Cardiac atrium fibroblast (primary cell): ENCODE measurements at places on chromosomes 16 and 17. TPM values are rescaled to one million over a fixed set of nuclear protein-coding genes. Genes with fewer than 3 reads are reported as not detected.

The GAST gene
- not detected in 2 replicates for total RNA-seq

The CD300H gene
- not detected in 2 replicates for total RNA-seq

The ABCC11 gene
- total RNA-seq = not detected in 2 replicates

The SDR42E2 gene
- total RNA-seq = under 0.01 TPM in 1 of 2 replicates, not detected in the other

The SLC13A2 gene
- total RNA-seq = not detected in 2 replicates

The GP1BA gene
- not detected in 2 replicates for total RNA-seq

The OSGIN1 gene
- 4.0 and 5.3 TPM in 2 replicates for total RNA-seq

The POLR3K gene
- 4.2 and 6.3 TPM in 2 replicates for total RNA-seq

The TBC1D3H gene
- total RNA-seq = not detected in 2 replicates

The KCNJ16 gene
- total RNA-seq = not detected in 2 replicates

The CCL17 gene
- not detected in 2 replicates for total RNA-seq

The SOCS3 gene
- total RNA-seq = 94.0 and 123 TPM in 2 replicates

The CAVIN1 gene
- total RNA-seq = 781 and 918 TPM in 2 replicates

The KRT25 gene
- not detected in 2 replicates for total RNA-seq

The WFDC1 gene
- total RNA-seq = 1.5 and 2.7 TPM in 2 replicates

The SMIM36 gene
- total RNA-seq = not detected in 2 replicates

The C16orf89 gene
- 1.5 and 5.1 TPM in 2 replicates for total RNA-seq

The NPIPA5 gene
- total RNA-seq = 3.4 and 16.4 TPM in 2 replicates

The ACSM3 gene
- 0.90 and 1.6 TPM in 2 replicates for total RNA-seq

The CTRB2 gene
- total RNA-seq = not detected in 2 replicates

The TMEM186 gene
- 2.7 and 5.2 TPM in 2 replicates for total RNA-seq

The NUPR1 gene
- total RNA-seq = 19.1 and 57.4 TPM in 2 replicates

The SECTM1 gene
- 18.4 and 25.6 TPM in 2 replicates for total RNA-seq

The KCTD11 gene
- 14.9 and 20.6 TPM in 2 replicates for total RNA-seq

The TRPV3 gene
- total RNA-seq = 0.32 and 9.2 TPM in 2 replicates

The TBC1D3C gene
- 0.54 TPM in 1 of 2 replicates, not detected in the other for total RNA-seq

The OR1A1 gene
- not detected in 2 replicates for total RNA-seq

The C17orf67 gene
- 0.16 TPM in 1 of 2 replicates, not detected in the other for total RNA-seq

The MRPS23 gene
- total RNA-seq = 14.9 and 22.2 TPM in 2 replicates

The TMC6 gene
- total RNA-seq = 12.2 and 43.7 TPM in 2 replicates

The INCA1 gene
- 0.54 TPM in 1 of 2 replicates, not detected in the other for total RNA-seq

The HDAC5 gene
- total RNA-seq = 21.1 and 24.4 TPM in 2 replicates

The ATP2A1 gene
- under 0.01 TPM in 1 of 2 replicates, not detected in the other for total RNA-seq

The HASPIN gene
- 1.3 and 1.5 TPM in 2 replicates for total RNA-seq

The ANKRD11 gene
- 50.0 and 55.1 TPM in 2 replicates for total RNA-seq

The RAB37 gene
- 1.1 and 5.8 TPM in 2 replicates for total RNA-seq

The ZCCHC14 gene
- total RNA-seq = 5.1 and 5.7 TPM in 2 replicates

The KRT27 gene
- not detected in 2 replicates for total RNA-seq

The JPH3 gene
- total RNA-seq = not detected in 2 replicates

The KRT15 gene
- total RNA-seq = 9.6 TPM in 1 of 2 replicates, not detected in the other

The KCNH4 gene
- not detected in 2 replicates for total RNA-seq

The RHBDL1 gene
- 2.9 TPM in 1 of 2 replicates, not detected in the other for total RNA-seq

The MPP2 gene
- 5.2 and 10.3 TPM in 2 replicates for total RNA-seq

The VTN gene
- 8.1 and 52.8 TPM in 2 replicates for total RNA-seq

The KRTAP1-1 gene
- total RNA-seq = not detected in 2 replicates

The SOX15 gene
- not detected in 2 replicates for total RNA-seq

The IL17C gene
- total RNA-seq = not detected in 2 replicates

The LRRC37B gene
- total RNA-seq = 4.9 and 7.1 TPM in 2 replicates

The PROCA1 gene
- under 0.01 TPM in 1 of 2 replicates, not detected in the other for total RNA-seq

The PIPOX gene
- total RNA-seq = not detected in 2 replicates

The ITGB4 gene
- total RNA-seq = 0.16 and 0.18 TPM in 2 replicates

The C16orf92 gene
- not detected in 2 replicates for total RNA-seq

The CDRT15L2 gene
- not detected in 2 replicates for total RNA-seq

The ZG16B gene
- 1.8 TPM in 1 of 2 replicates, not detected in the other for total RNA-seq

The SLC47A1 gene
- 3.4 and 9.6 TPM in 2 replicates for total RNA-seq
